GM19239 (cell line): ENCODE measurements at places on chromosomes 5 and 9.

GRCh38 chr5:123845356-123846100 lies 333.6 kb downstream of the CSNK1G3 start:
- no peak for DNase-seq

- DNase-seq: no peak
Observed at GRCh38 chr5:138596105-138596881, 21.1 kb upstream of the HSPA9 start.

GRCh38 chr5:162497455-162497854 lies 429.9 kb downstream of the GABRG2 start:
- DNase-seq: no peak

- DNase-seq: no peak
Observed at GRCh38 chr5:133582971-133583370, 29.4 kb downstream of the FSTL4 start.

GRCh38 chr5:151085517-151086041 lies 4.7 kb upstream of the TNIP1 start:
- no peak for DNase-seq
